ENCODE measurements at places on chromosomes 7 and 10.

DNA sequence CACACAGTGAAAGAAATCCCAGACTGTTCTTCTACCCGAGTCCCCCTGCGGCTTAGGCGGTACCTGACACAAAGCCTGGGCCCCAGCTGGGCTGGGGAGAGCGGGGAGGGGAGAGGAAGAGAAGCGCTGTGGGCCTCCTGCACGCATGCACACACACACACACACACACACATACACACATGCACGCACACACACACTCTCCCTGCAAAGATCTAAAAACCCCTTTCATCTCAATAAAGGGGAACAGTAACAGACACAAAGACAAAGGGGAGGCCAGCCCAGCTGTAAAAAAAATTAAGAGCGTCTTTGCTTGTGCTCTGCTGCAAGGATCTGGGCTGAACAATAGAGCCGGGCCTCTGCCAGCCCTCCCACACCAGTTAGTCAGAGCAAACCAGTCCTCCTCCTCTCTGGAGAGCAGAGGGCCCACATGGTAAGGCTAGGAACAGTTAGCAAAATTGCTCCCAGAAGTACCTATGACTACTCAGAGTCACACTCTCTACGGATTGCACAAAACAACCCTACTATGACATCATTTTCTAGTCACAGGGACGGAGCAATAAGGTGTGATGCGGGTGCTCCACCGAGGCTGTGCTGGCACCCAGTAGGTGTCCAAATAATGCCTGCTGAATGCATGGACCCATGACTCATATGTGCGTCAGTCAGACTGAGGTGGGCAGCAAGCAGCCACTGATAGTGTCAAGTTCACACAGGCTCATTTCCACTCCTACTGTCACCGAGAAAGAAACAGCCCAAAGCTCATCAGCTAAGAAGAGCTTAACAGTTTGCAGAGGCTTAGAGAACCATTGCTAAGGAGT, 9.2 kb downstream of the ITPRIP start:
- DNase-seq: peak; percentile 76

- no peak for DNase-seq
Observed at GRCh38 chr7:7972922-7973594, 4.5 kb downstream of the GLCCI1 start.

DNA sequence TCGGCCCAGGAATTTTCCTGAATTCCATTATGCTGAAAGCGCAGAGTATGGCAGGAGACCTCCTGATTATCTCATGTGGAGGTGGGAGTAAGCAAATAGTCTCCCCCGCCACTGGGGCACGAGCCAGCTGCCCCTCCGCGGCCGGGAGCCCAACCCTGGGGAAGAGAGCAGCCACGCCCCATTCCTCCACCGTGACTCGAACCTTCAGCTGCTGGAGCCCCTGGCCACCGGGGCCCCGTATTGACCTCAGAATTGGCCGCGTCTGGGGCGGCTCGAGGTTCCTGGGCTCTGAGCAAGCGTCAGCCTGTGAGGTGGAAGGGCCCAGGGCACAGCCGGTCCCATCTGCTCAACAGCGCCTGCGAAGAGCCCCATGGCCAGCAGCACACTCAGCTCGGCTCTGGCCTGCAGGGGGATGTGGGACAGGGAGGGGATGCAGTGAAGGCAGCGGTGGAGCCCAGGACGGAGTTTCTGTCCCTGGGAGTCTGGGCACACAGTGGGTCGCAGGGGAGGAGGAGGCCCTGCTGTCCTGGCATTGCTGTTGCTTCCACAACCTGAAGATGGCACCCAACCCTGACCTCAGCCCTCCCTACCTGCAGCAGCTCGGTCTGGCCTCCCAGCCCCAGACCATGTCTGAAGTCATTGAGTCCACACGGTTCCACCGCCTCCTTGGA, 97.8 kb downstream of the CHST15 start:
- DNase-seq: no peak

GRCh38 chr10:33666686-33667480, 332.4 kb upstream of the NRP1 start:
- no peak for DNase-seq

DNA sequence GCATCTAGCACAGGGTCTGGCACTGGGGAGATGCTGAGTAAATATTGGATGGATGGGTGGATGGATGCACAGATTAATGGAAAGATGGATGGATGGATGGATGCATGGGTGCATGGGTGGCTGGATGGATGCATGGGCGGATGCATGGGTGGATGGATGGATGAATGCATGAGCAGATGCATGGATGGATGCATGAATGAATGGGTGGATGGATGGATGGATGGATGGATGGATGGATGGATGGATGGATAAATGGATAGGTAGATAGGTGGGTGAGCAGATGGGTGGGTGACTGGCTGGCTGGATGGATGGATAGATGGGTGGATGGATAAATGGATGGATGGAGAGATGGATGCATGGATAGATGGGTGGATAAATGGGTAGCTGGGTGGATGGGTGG, 5.7 kb downstream of the PAX4 start:
- DNase-seq: no peak

GRCh38 chr7:66198469-66198868, 6.7 kb upstream of the TPST1 start:
- DNase-seq: no peak

GRCh38 chr10:88026031-88026430, 162.6 kb downstream of the PTEN start:
- DNase-seq: no peak

DNA sequence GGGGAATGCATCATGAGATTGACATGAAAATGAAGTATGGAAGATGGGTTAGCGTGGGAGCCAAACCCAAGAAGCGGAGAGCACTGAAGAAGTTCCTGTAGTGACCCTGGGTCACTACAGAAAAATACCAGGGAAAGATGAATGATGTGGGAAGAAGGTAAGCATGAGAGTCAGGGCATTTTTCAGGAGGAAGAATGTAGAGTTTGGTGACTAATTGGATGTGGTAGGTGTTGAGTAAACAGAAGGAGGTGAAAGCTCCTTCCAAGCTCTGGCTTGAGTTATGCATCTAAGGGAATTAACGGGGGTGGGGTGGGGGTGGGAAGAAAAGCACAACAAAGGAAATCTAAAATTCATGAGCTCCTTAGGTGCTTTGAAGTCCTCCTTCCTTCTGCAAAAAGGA, 238.1 kb upstream of the AOAH start:
- no peak for DNase-seq

- no peak for DNase-seq
Observed at GRCh38 chr10:87705339-87705738, 45.7 kb downstream of the PAPSS2 start.

- no peak for DNase-seq
Observed at GRCh38 chr10:113284635-113285034, 268.2 kb upstream of the HABP2 start.

DNA sequence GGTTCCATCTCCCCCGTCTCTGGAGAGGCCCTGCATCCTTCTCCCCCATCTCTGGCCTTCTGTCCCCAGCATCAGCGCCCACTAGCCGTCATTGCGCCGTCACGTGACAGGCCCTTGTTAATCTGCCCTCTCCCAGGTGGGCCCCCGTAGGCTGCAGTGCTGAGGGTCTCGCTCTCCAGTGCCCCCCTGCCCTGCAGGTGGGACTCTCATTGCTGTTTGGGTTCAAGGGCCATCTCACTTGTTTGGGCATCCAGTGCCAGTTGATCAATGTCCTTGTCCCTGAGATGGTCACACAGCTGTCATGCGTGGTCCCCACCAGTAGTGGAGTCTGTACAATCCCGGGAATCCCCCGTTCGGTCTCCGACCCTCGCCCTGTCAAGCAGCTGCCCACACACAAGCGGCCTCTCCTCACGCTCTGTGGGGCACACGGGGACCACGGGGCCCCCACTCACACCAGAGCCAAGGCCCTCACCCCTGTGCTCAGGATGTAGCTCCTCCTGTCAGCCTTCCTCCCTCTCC, 114.0 kb downstream of the INPP5A start:
- no peak for DNase-seq

- DNase-seq: no peak
Observed at GRCh38 chr10:96242822-96243221, 28.5 kb downstream of the BLNK start.

- no peak for DNase-seq
Observed at GRCh38 chr7:45125193-45125904, 13.9 kb upstream of the TBRG4 start.

DNA sequence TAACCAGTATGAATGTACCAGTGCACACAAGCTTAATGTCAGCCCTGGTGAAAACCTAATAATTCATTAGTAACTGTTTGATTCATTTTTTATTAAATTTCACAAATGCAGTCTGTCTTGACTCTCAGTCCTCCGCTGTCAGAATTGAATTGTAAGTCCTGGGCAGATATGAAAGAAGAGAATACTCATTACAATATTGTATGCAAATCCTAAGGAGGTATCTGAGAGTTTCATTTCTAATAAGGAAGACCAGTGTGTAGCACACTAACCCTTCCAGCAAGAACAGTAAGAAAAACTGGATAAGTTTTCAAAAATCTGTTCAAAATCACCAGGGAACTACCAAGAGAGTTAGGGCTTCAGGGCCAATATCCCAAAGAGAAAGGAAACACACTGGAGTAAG, 652.1 kb downstream of the SUGCT start:
- no peak for DNase-seq

GRCh38 chr10:104123397-104123796, 1.4 kb downstream of the SFR1 start:
- DNase-seq: no peak

GRCh38 chr10:119723161-119723560, 2.7 kb upstream of the INPP5F start:
- DNase-seq: no peak

- no peak for DNase-seq
Observed at GRCh38 chr10:111079241-111079760, 2.5 kb downstream of the ADRA2A start.

- DNase-seq: no peak
Observed at GRCh38 chr10:127322286-127322685, 125.9 kb upstream of the INSYN2A start.

DNA sequence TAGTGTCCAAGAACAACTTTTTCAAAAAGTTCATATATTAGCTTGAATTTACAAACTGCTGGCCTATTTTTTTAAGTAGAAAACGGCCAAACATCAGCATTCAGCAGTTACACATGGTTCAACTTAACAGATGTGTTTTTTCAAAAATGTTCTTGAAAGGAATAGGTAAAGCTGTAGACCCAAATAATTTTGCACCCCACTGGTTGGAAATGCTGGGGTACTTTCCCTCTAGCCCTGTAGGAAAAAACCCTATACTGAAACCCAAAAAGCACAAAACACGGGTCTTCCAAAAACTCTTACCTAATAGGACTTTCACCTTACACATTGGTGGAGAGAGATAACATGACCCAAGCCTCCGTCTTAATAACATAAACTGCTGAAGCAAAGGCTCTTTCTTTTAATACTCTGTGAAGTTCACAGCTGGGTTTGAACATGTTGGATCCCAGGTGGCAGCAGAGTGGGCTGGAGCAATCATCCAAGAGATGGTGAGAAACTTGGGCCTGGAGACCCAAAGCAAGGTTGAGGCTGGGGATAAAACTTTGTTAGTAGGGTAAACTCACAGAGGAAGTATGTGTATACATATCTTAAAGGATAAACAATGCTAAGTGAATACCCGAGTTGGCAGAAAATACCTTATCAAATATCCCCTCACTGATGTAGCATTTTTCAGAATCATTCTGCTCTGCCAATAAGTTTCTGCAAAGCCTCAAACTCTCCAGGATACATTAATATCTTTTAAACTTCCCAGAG, 629 bp upstream of the DNAJC9 start:
- DNase-seq: no peak

GRCh38 chr10:74799721-74800221, 26.6 kb upstream of the KAT6B start:
- no peak for DNase-seq

DNA sequence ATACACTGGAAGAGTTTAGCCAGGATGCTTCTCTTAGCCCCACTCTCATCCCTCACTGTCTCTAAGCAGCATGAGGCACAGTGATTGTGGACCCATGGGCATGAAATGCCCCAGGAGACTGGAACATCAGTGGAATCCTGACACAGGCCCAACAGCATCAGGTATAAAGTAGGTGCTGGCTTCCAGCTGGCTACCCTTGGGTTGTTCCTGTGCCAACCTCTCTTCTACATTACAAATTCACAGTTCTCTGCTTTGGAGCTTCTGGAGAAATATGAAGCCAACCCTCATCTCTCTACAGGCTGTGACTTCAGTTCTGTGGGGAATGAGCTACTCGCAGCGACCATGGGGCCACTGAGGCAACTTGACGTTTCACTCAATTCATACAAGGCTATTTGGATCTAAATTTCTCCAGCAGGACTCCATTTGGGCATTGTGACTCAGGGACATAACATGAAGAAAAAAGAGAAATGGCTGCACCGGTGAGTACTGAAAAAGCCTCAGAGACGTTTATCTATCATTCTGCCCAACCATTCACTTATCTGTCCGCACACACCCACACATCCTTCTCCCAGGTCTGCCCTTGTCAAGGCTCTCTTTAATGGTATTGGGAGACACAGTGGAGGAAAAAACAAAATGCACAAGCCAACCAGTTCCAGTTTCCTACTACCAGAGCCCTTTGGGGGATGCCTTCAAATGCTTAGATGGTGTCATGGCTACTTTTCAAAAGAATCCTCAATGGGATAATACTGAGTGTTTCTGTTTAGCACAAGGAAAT, 35.4 kb upstream of the TM9SF3 start:
- no peak for DNase-seq

DNA sequence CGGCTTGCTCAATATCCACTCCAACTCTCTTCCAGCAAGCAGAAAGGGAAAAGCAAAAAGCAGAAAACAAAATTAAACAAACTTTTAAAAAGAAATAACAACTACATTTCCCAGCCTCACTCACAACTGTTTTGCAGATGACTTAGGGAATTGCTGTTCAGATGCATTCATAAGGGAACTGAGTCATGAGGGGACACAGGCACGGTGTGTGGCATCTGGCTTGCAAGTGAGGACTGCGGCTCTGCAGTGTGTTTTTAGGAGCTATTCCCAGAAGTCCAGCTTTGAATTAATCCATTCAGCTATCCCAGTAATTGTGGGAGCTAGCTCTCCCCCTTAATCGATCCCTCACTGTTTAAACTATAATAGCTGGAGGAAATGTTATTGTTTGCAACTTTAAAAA, 30.3 kb downstream of the PTN start:
- no peak for DNase-seq

DNA sequence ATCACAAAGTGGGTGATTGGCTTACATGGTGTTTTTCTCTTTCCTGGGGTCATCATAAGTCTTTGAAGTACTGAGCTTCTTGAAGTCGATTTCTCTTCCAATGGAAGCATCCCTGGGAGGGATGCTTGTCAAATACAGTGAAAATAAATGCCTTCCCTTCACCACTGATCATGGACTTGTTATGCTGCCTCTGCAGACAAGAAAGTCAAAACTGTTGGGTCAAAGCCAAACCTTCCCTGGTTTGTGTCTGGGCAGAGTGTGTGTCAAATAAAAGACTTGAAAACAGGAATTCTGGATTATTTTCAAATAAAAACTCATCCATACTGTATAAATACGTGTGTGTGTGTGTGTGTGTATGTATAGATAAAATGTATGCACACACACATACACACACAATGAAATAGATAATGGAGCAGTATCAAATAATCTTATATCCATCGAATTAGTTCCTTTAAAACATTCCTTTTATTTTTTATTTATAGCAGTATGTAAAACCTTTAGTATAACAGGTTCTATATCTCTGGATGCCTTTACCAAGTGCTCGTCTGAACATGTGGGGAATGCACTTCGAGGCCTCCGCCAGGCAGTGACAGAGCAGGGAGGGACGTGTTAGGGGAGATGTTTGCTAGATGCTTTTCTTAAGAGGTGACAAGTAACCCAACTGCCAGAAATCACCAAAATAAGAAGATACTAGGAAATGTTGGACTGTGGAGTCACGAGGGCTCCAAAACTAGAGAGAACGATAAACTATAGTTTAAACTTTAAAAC, 27.2 kb upstream of the WNT16 start:
- no peak for DNase-seq

Measured in stimulated activated CD8-positive, alpha-beta memory T cell treated with anti-CD3 and anti-CD28 coated beads, Interleukin-7, amount 100 ng/mL, for 4 hours (primary cell).